ENCODE measurements at places on chromosomes 2 and 18. TPM values are rescaled to one million over a fixed set of nuclear protein-coding genes. Genes with fewer than 3 reads are reported as not detected.

Gene PKP4
- 79.3 TPM for total RNA-seq

DNA sequence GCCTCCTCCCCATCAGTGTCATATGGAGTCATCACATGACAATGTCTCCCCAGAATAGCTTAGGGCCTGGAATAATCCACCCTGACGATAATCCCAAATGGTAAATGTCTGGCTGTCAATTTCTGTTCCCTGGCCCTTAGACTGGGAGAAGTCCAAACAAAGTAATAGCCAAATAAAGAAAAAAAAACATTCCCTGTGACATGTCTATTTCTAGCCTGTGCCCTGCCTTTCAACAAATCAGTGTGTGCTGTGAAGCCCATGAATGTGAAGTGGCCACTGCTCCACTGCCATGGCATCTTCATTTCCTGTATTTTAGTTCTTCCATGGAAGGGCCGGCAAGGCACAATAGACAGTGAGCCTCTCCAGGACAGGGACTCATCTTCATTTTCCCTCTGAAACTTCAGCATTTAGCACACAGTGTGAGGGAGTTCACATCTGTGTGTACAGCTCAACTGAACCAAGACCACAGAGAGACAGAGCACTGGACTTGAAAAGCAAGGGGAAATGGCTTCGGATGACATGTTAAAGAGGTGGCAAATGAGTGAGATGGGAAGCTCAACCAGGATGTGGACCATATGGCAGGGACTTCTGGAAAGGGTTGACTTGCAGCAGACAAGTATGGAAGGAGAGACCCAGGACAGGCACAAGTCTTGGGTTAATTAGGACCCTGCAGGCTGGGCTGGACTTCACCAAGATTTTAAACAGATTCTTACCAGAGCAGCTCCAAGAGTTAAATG is 140.0 kb downstream of the ANTXR1 start:
- H3K27ac ChIP-seq, result peak overlapping the region; percentile 37
- no peak overlapping the region for H3K4me3 ChIP-seq
- H3K36me3 ChIP-seq, result peaks cover 25% of the 10 kb centered on the region
- DNase-seq, result no peak

- no peak overlapping the region for H3K27ac ChIP-seq
- no peak for DNase-seq
- H3K4me3 ChIP-seq, result no peak overlapping the region
- H3K36me3 ChIP-seq, result no peaks in the 10 kb centered on the region
Observed at GRCh38 chr18:80183273-80184050, 63.9 kb downstream of the PARD6G start.

- no peaks in the 10 kb centered on the region for H3K36me3 ChIP-seq
- no peak for DNase-seq
- no peaks in the 10 kb centered on the region for H3K27me3 ChIP-seq
- peaks cover 8% of the 10 kb centered on the region for H3K4me1 ChIP-seq
- H3K27ac ChIP-seq, result no peak overlapping the region
- H3K4me3 ChIP-seq, result no peak overlapping the region
Observed at GRCh38 chr2:191355170-191355758, 110.1 kb downstream of the MYO1B start.

DNA sequence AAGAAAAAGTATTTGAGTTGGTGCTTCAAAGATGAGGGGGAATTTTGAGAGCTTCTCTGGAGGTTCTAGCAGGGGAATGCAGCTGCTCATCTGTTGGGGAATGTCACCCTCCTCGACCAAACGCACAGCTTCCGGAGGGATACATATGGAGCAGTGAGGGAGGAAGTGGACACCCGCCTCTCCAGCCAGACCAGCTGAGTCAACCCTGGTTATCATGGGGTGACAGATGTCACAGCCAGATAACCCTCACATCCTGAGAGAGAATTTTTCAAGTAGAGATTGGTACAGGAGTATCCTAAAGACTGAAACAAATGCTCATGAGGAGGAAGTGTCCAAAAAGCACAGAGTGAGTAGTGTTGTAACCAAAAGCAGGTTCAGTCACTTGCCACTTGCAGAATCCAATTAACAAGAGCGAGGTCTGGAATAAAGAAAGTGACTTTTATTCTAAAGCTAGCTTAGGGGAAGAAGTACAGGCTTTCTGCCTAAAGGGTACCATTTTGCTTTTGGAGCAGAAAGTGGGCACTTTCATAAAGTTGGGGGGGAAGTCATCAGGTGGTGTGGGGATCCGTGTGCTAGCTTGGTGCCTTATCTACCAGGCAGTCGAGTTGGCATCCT is 395.2 kb downstream of the RAD51AP2 start:
- H3K27me3 ChIP-seq, result no peaks in the 10 kb centered on the region
- no peak overlapping the region for H3K4me3 ChIP-seq
- H3K36me3 ChIP-seq, result no peaks in the 10 kb centered on the region
- no peaks in the 10 kb centered on the region for H3K4me1 ChIP-seq
- no peak for DNase-seq
- no peak overlapping the region for H3K27ac ChIP-seq

Gene THUMPD2
- total RNA-seq, result 14.1 TPM

Gene LRRTM4
- 0.15 TPM for total RNA-seq

Gene CSRNP3
- total RNA-seq, result 47.7 TPM

DNA sequence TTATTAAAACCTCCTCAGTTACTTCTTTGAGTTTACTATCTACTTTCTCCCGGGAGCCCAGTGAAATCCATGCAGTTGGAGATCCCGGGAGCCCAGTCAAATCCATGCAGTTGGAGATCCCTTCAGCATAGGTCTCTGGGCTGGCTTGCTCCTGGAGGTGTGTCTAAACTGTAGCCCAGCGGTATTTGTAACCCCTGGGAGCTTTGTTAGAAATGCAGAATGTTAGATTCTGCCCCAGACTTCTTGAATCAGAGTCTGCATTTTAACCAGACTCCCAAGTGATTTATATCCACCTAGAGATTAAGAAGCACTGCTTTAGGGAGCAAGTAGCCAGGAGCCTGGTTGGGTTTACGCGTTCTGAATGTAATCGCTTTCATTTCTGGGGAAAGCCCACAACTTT is 54.5 kb downstream of the ARHGAP28 start:
- H3K36me3 ChIP-seq, result no peaks in the 10 kb centered on the region
- no peaks in the 10 kb centered on the region for H3K4me1 ChIP-seq
- H3K27ac ChIP-seq, result no peak overlapping the region
- H3K27me3 ChIP-seq, result no peaks in the 10 kb centered on the region
- H3K4me3 ChIP-seq, result no peak overlapping the region

DNA sequence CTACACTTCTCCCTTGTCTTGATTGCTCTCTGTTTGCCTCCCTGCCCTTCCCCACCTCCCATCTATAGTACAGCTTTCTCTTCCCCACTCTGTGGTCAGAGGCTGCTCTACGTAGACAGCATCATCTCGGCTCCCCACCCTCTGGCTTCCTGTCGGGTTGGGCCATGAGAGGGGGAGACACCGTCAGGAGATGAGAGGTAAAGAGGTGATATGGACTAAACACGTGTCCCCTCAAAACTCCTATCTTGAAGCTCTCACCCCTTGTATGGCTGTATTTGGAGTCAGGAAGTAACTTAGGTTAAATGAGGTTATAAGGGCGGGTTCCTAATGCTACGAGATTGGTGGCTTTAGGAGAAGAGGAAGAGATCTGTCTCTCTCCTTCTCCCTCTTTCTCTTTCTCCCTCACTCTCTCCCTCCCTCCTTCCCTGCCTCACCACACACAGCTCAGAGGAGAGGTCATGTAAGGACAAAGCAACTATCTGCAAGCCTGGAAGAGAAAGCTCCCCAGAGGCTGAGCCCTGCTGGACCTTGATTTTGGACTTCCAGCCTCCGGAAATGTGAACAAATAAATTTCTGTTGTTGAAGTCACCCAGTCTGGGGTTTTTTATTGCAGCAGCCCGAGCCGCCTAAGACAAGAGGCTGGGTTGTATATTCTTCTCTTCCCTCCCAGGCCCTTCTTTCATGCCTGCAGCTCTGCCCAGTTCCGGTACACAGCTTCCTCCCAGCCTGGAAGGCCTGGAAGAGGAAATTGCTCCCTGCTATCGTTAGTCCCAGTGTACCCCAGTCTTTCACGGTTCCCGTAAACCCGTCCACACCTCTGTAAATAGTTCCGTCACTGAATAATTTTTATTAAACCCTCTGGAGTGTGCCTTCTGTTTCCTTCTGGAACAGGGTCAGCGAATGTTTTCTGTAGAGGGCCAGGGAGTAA is 138.0 kb downstream of the AKAIN1 start:
- H3K27ac ChIP-seq, result peak overlapping the region; percentile 4
- H3K4me3 ChIP-seq, result no peak overlapping the region
- peak; percentile 17 for DNase-seq
- H3K27me3 ChIP-seq, result no peaks in the 10 kb centered on the region
- H3K36me3 ChIP-seq, result no peaks in the 10 kb centered on the region

DNA sequence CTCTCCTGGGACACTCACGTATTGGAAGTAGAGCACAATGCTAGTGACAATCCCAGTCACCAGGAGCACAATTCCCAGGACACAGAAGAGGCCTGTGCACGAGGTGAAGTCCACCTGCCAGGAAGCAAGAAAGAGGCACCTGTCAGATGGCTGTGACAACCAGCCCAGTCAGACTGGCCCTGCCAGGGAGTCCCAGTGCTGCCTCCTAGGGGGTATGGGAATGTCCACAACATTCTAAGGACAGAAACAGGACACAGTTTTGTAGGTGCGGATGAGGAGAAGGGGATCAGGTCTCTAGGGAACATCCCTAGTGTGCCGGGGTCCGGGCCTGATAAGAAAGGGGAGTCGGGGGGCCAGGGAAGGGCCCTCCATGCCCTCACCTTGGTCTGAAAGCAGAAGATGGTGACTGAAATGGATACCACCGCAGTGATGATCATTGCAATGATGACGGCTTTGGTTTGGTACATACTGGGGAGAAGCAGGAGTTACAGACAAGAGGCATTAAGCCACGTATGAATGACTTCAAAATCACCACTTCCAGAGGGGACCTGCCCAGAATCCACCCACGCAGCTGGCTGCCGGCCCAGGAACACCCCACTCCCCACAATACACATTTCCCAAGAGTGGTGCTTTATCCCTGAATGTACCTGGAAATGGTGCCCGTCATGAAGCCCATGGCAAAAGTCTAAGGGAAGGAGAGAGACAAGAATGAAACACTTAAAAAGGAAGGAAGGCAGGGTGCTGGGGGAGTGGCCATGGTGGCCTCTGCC is 6.9 kb downstream of the PNKD start:
- no peak overlapping the region for H3K4me3 ChIP-seq
- peaks cover 35% of the 10 kb centered on the region for H3K36me3 ChIP-seq
- DNase-seq, result no peak

GRCh38 chr2:168138374-168138773 is 109.0 kb downstream of the STK39 start:
- no peaks in the 10 kb centered on the region for H3K27me3 ChIP-seq
- H3K36me3 ChIP-seq, result no peaks in the 10 kb centered on the region
- H3K27ac ChIP-seq, result peak overlapping the region; percentile 64
- DNase-seq, result no peak
- H3K4me1 ChIP-seq, result peaks cover 40% of the 10 kb centered on the region

DNA sequence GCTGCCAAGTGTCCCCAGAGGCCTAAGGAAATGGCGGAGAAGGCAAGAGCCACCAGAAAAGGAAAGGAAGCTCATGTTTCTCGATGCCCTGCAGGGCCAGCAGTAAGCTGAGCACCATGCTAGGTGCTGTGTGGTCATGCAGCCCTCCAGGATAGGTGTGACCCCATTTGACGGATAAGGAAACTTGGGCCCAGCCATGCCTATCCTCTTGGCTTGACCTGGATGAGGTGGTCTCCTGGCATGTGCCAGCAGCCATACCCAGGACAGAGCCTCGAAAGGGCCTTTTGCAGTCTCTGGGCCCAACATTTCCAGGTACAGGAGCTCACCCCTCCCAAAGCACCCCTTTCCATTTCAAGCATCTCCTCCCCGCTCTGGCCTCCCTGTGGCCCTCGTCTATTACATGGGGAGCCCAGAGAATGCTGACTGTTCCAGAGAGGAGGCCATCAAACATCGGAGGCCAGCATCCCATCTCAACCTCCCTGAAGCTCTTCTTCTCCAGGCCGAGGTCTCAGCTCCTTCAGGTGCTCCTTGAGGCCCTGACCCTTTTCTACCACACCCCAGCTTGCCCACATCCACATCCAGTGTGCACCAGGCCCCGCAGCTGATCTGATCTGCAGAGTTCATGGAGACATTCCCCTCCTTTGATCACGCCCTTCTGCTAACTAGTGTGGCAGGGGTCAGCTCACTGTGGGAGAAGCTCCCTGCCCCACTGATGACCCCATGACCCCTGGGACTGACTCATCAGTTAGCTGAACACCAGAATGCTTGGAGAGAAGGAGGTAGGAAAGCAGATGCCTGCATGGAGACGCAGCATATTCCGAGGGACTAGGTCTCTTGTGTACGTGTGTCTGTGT is 208.4 kb downstream of the TNS1 start:
- no peaks in the 10 kb centered on the region for H3K27me3 ChIP-seq
- H3K4me1 ChIP-seq, result no peaks in the 10 kb centered on the region
- H3K36me3 ChIP-seq, result no peaks in the 10 kb centered on the region
- no peak overlapping the region for H3K27ac ChIP-seq
- H3K4me3 ChIP-seq, result no peak overlapping the region

- H3K27ac ChIP-seq, result no peak overlapping the region
- H3K36me3 ChIP-seq, result no peaks in the 10 kb centered on the region
- H3K27me3 ChIP-seq, result no peaks in the 10 kb centered on the region
- H3K4me3 ChIP-seq, result no peak overlapping the region
Observed at GRCh38 chr2:41736105-41736567, 311.7 kb upstream of the PKDCC start.

Measured in A673 (cell line).